Naive thymus-derived CD4-positive, alpha-beta T cell (primary cell): ENCODE measurements at places on chromosomes 1 and 21. TPM values are rescaled to one million over a fixed set of nuclear protein-coding genes. Genes with fewer than 3 reads are reported as not detected.

Gene MTARC1
- not detected for total RNA-seq

Gene SELP
- 2.8 TPM for total RNA-seq

Gene NTMT2
- not detected for total RNA-seq

GRCh38 chr21:34589511-34590282 is 25.2 kb downstream of the RCAN1 start:
- no peak for DNase-seq

DNA sequence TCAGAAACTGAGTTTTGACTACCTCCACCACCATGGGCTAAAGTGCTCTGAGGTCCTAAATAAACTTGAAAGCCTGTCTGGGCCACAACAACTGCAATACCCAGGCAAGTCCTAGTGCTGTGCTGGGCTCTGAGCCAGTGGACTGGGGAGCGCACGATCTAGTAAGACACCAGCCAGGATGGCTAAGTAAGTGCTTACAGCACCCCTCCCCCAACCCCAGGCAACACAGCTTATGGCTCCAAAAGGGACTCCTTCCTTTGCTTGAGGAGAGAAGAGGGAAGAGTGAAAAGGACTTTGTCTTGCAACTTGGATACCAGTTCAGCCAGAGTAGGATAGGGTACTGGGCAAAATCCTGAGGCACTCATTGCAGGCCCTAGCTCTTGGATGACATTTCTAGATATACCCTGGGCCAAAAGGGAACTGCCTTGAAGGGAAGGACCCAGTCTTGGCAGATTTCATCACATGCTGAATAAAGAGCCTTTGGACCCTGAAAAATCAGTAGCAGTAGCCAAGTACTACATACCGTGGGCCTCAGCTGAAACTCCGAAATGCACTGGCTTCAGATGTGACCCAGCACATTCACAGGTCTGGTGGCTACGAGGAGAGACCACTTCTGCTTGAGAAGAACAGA is 1.6 kb downstream of the C1orf105 start:
- DNase-seq, result no peak

DNA sequence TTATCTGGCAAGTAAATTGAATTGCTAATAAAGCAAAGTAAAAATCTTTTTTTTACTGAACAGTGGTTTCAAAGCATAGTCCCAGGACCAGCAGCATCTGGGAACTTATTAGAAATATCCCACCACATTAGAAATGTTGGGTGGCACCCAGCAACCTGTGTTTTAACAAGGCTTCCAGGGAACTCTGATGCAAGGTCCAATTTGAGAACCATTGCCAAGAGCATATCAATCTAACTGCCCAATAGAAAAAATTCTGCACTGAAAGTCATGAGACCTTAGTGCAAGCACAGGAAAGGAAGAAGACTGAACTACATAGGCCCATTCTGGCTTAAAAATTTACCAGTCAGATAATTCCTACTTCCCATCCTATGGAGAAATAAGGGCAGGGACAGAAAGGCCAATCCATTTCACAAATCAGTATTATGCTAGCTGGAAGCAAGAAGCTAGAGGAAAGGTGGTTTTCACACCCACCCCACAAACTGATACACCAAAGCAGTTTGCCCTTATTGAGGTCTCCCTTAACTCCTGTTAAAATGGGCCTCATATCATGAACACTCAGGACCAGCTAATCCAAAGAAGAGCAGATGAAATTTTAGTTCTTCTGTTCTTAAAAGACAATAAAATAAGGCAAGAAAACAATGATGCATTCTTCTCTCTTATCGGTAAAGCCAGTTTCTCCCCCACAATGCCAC is 17.5 kb upstream of the C1orf105 start:
- DNase-seq, result no peak

GRCh38 chr1:212637902-212638301 is 29.3 kb downstream of the ATF3 start:
- DNase-seq, result no peak

DNA sequence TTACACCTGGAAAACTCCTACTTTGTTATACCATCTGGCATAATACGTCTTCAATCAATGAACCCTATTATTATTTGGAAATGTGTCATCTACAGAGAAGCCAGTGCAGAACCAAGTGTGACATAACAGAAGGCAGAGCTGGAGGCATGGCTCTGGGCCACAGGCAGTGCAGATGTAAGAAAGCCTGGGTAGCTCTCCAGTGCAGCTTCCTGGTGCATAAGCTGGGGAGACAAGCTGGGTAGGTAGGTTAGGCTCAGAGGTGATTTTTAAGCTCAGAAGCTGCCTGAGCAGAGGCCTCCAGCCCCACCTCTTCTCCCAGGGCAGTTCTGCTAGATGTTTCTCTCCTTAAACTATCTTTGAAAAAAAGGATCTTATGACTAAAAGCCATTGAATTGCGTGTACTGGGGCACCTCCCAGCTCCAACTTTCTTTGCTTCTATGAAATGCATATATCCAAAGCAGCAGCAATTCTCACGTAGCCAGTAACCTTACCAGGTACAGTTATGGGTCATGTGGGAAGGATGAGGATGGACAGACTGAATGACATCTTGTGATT is 30.7 kb downstream of the AKNAD1 start:
- DNase-seq, result no peak

DNA sequence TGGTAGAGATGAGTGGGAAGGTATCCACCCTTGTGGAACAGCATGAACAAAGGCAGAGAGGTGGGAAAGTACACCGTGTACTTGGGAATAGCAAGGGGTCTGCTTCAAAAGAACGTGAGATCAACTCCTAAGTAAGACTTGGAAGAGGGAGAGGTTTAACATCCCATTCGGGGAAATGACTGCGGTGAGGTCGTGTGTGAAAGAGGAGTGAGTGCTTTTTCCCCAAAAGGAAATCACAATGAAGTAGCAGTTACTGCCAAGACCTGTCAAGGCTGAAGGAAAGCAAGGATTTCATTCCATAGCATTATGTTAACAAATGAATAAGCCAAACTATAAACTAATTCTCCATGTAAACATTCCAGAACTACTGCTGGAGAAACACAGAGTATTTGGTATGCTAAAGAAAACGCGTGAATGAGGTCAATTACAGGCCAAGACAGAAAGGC is 20.0 kb upstream of the SYDE2 start:
- no peak for DNase-seq

- no peak for DNase-seq
These were observed 615.5 kb downstream of the NPHP4 start for GRCh38 chr1:5376538-5377247.

DNA sequence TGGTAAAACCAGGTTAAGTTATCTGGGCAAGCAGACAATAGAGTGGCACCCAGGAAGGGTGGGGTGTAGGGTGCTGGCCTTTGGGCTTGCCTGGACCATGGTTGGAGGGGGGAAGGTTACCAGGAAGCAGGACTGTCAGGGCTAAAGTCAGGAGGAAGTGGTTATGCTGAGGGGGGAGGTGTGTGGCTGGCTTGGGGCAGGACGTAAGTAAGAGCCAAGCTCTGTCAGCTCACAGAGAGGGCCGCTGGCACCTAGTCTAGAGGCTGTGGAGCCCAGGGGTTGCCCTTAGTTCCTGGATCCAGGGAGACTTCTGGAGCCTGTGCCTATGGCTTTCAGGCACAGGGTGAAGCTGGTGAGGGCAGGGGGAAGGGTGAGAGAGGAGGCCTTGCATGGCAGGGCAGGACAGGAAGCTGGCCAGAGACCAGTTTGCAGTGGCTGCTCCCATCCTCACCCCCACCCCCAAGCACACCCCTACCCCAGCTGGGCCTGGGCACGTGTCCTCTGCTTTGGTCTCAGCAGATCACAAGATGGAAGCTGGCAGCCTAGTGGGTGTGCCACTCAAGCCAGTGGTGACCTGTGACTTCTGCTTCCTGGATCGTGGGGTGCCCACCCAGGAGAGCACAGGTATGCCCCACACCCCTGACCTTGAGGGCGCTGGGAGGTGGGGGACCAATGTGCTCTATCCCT is 20.5 kb upstream of the SMYD3 start:
- DNase-seq, result no peak

DNA sequence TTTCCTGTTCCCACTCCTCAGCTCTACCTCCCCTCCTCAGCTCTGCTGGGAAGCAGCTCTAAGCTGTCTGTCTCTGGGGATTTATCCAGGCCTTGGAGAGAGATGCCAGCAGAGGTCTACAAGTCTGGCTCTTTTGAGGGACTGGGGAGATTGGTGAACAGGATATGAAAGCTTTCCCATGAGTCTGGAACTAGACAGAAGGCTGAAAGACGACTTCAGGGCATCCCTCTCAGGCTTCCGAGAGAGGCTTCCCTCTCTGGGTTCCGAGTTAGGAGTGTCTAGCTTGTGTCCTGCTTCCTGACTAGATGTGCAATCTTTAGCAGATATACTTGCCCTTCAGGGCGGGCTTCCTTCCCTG is 733 bp downstream of the TMEM35B start:
- no peak for DNase-seq
